Psoas muscle (tissue), 8 donors: ENCODE measurements at places on chromosomes 12 and 14.

- DNase-seq = no peak
Measured at GRCh38 chr12:51209259-51209658, 8.6 kb downstream of the POU6F1 start.

- DNase-seq = peak; percentile 81
Measured at GRCh38 chr12:121812320-121812871, 8.6 kb downstream of the SETD1B start.

- no peak for DNase-seq
Measured at GRCh38 chr14:26741711-26742212, 143.9 kb upstream of the NOVA1 start.

DNA sequence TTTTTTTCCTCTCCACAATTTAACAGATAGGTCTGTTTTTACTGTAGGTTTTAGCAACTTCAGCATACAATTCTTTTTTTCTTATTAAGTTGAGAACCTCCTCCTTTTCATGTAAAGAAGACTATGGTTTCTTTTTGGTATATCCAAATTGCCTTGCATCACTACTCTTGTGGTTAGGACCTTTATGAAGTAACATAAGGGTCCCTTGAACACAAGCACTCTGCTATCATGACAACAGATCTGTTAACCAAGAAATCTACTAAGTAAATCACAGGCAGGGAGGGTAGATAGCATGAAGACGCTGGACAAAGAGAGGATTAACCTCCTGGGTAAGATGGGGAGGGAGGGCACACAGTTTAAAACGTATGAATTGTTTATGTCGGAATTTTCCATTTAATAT, 380.6 kb downstream of the CCDC91 start:
- no peak for DNase-seq

- no peak for DNase-seq
Measured at GRCh38 chr14:71764701-71765382, 167.4 kb upstream of the RGS6 start.

- DNase-seq = no peak
Measured at GRCh38 chr12:9634177-9634803, 26.6 kb upstream of the KLRB1 start.

DNA sequence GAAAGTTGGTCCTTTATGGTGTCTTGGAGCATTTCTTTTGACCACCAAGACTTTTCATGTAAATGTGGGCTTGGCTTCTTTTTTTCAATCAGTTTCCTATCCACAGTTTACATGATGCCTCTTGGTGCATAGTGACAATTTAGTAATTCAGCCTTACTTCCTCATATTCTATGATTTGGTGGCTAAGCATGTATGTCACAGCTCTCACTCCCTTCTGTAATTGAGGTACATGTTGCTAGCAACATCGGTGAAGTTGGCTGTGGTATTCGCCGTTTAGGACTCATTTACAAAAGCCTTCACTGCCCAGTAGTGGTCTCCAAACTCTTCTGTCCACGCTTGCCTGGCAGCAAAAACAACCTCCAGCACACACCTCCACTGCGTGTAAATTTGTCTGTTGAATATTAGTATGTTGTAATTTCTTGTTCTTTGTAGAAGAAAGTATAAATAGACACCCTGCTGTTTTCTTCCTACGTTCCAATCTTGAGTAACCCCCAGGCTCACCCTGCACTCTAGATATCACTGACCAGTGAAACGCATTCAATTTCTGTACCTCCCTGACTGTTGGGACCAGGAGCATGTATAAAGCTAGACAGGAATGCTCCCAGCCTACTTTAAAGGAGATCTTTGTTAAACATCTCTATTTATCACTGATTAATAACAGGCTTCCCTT, 90.4 kb downstream of the PPP2R5C start:
- no peak for DNase-seq

GRCh38 chr12:30816742-30817465, 62.2 kb upstream of the CAPRIN2 start:
- no peak for DNase-seq

- no peak for DNase-seq
Measured at GRCh38 chr14:65495196-65495595, 82.7 kb downstream of the FUT8 start.

- no peak for DNase-seq
Measured at GRCh38 chr14:76780875-76781647, 19.8 kb downstream of the VASH1 start.
